Stimulated activated CD4-positive, alpha-beta T cell treated with anti-CD3 and anti-CD28 coated beads, Interleukin-4, amount 100 ng/mL, for 4 hours (primary cell): ENCODE measurements at places on chromosomes 12 and 14.

- DNase-seq = no peak
These were observed 56.7 kb downstream of the C14orf132 start for GRCh38 chr14:96095581-96096476.

- DNase-seq = no peak
These were observed 113.7 kb upstream of the MDM1 start for GRCh38 chr12:68445824-68446223.

GRCh38 chr12:16919551-16919950, 313.6 kb upstream of the LMO3 start:
- DNase-seq = no peak

GRCh38 chr14:55031190-55031589, 4.2 kb downstream of the SOCS4 start:
- DNase-seq = no peak

GRCh38 chr12:6620137-6620884, 13.1 kb upstream of the CHD4 start:
- DNase-seq = peak; percentile 56

DNA sequence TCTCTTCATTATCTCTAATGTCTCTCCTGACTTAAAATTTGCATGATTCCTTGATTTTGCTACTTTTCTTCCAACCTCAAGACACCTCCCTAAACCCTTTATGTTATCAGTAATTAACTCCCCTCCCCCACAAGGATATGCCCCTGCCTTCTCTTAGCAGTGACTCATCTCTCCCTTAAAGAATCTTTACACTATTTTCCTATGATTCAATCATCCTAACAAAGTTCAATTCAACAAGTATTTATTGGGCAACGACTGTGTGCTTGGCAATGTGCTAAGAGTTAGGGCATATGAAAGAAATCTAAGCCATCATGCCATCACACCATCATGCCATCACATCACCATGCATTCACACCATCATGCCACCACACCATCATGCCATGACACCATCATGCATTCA, 80.1 kb downstream of the ANO2 start:
- no peak for DNase-seq

- DNase-seq = no peak
These were observed 14.6 kb downstream of the GNPNAT1 start for GRCh38 chr14:52776816-52777215.

GRCh38 chr12:27506645-27507189, 17.3 kb upstream of the PPFIBP1 start:
- DNase-seq = no peak

GRCh38 chr14:71317385-71318096, 410.3 kb downstream of the PCNX1 start:
- no peak for DNase-seq

GRCh38 chr12:89864411-89864810, 155.8 kb upstream of the ATP2B1 start:
- DNase-seq = no peak

DNA sequence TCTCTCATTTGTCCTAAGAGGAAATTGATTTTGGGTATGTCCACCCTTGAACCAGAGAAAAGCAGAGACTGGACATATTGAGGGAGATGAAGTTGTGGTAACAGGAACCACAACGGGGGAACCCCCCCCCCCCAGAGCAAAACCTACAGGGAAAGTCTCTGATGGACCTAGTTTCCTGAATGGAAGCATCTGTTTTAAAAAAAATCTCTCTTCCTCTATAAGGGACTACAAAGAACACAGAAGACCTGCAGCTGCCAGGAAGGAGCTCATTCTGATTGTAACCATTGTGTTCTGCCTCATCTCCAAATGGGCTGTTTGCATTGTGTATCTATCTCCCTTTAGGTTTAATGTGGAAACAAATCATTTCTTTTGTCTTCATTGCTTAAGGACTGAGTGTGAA, 13.4 kb downstream of the C1S start:
- no peak for DNase-seq

- DNase-seq = no peak
These were observed 113.5 kb downstream of the TMTC2 start for GRCh38 chr12:82800185-82800584.

GRCh38 chr12:63419154-63419553, 249.1 kb downstream of the DPY19L2 start:
- no peak for DNase-seq

GRCh38 chr12:28217805-28218204, 27.5 kb downstream of the CCDC91 start:
- DNase-seq = no peak

GRCh38 chr14:50260511-50260910, 29.1 kb upstream of the SOS2 start:
- DNase-seq = no peak

DNA sequence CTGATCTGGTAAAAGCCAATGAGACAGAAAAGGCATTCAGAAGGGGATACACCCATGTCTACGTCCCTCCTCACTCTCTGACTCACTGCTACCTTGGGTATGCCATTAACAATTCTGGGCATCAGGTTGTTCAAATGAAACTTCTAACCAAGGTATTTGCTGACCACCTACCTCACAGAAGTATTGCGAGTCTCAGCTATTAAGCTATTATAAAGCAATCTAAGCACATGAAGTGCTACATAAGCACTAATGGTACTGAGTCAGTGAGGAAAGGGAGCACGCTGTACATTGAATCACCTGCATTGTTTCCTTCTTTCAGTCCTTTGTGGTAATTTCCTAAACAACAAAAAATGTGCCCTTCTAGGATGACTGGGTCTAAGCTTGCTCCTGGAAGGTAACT, 62.8 kb upstream of the CCDC91 start:
- DNase-seq = no peak
